ENCODE measurements at places on chromosomes 2 and 18.
A peak's percentile ranks its signal among the peaks of the same experiment; 100 is the strongest.

DNA sequence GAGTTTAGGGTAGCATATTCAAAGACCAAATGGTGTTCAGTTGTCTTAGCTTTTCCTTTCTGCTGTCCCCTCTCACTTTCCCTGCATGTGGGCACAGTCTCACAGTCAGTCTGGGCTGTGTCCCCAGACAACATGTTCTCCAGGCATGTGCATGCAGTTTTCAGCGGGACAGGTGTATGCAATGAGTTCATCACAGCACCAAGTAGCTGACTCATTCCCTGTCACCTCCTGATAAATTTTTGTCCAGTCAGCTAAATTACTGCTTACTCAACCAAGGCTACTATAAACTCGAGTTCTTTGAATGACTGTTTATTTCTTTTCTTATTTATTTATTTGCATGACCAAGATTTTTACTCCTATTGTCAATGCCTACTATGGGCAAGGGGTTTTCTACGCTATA is 148.8 kb upstream of the CDH19 start:
- no peak for DNase-seq

GRCh38 chr2:20578895-20579825 is 71.7 kb downstream of the HS1BP3 start:
- peak; percentile 98 for DNase-seq

- DNase-seq, result no peak
Observed at GRCh38 chr2:44999540-44999939, 9.7 kb downstream of the SIX2 start.

DNA sequence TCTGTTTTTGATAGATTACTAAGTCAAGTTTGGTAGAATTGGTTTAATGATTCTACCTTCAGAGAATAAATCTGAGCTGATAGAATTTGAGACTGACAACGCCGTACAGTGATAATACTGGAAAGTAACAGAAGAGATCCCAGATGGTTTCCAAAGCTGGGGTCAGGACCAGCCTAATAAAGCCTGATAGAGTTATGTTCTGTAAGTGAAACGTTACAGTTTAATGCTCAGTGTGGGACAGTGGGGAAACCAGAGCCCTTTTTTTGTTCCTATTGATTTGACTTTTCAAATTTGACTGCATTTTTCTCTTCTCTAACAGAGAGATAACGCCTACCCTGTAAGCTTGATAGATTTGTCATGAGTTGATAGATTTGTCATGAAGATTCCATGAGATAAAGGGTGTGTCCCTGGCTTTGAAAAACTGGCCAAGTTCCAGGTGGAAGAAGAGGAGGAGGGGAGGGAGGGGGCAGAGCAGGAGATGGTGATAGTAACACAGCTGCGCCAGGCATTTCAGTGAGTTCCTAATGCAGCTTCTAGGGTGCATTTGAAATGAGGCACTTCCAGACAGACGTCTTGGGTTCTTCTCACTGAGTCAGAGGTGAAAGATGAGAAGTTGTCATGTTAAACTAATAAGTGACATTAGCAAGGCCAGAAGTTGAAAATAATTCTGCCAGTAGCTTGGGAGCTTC is 65.1 kb downstream of the CERS6 start:
- no peak for DNase-seq

DNA sequence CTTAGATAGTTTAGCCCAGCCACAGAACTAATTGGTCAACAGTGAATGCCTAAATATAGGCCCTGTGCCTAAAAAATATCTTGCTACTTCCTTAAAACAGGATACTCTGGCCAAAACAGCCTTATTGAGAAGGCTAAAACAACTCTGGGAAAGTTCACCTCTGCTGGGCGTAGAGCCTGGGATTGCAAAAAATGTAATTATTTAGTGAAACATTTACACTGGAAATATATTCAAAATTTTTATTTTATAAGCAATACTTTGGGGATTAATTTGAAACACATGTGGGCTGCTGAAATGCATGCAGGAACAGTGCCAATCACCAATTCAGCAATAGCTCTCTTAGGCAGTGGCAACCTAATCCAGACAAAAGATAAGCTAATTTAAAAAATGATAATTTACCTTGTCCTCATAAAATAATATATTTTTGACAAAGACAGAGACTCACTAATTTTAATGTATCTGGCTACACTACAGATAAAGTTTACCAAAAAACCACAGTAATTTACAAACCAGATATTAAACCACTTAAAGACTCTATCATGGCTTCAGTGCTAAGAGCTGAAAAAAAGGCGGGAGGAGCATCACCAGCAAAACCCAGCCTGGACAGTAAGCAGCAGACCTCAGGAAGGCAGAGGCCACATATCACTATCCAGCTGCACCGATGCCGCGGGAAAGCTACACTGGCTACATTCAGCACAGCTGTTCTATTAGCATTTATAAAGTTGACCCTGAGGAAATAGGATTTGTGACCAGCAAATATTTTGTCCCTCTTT is 18.5 kb downstream of the TRAK2 start:
- DNase-seq, result peak; percentile 9

DNA sequence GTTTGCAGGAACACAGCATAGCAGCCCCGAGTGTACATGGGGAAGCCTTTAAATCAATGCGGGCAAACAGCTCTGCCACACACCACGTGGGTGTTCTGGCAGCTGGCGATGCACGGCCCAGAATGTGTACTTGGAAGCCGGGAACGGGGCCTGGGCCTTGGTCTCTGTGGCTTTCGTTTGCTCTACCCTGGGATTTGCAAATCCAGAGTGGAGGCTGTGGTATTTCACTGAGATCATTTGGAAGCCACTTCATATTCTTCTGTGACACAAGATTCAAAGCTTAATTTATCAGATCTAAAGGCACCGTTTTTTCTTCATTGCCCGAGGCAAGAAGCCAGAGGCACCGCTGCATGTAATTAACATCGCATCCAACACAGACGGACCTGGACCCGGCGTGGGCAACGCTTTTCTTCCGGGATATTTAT is 246.3 kb upstream of the MYT1L start:
- DNase-seq, result no peak

DNA sequence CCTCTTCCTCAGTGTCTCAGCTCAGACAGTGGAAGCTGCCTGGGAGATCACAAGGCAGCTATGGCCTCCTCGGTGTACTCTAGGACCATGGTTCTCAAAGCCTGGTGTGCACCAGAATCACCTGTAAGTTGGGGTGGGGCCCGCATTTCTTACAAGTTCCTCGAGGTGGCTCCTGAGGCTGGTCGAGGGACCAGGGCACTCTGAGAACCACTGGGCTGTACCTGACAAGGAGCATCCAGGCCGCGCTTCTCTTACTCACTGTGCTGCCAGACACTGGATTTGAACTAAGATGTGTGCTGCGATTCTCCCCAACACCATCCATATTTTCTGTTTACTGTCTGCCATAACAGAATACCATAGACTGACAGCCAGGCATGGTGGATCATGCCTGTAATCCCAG is 59.5 kb downstream of the DIPK1C start:
- no peak for DNase-seq

GRCh38 chr2:150156415-150156814 is 331.1 kb downstream of the RND3 start:
- no peak for DNase-seq

GRCh38 chr2:133657591-133657990 is 89.3 kb upstream of the NCKAP5 start:
- DNase-seq, result peak; percentile 41

GRCh38 chr18:73479477-73479876 is 611.7 kb upstream of the NETO1 start:
- no peak for DNase-seq

GRCh38 chr18:8814206-8814605 is 108.8 kb downstream of the MTCL1 start:
- no peak for DNase-seq

DNA sequence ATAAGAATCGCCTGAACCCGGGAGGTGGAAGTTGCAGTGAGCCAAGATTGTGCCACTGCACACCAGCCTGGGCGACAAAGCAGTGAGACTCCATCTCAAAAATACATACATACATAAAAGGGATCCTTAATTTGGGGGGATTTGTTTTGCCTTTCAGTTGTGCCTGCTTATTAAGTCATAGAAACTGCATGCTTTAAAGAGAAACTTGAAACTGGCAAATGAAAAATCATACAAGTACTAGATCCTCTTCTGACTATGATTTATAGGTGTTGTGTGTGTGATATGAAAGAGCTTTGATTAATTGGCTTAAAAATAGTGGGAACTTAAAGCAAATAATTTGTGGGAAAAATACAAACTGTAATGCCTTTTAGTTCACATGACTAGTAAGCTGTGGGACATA is 963.7 kb downstream of the CNTNAP5 start:
- no peak for DNase-seq

DNA sequence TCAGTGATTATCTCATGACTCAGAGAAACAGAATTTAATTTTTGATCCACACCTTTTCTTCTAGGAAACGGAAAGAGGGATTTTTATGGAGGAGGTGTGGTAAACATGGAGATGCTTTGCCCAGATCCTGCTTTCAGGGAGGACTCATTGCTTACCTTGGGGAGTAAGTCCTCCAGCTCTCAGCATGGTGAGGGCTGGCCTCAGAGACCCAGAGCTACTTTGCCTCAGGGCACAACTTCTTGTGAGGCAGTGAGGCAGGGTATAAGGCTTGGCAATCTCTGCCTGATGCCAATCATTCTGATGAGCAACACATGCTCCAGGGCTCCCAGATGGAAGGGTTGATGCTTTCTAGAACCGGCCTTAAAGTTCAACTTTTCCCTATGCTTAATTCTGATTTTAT is 189.9 kb upstream of the DCC start:
- peak; percentile 4 for DNase-seq

DNA sequence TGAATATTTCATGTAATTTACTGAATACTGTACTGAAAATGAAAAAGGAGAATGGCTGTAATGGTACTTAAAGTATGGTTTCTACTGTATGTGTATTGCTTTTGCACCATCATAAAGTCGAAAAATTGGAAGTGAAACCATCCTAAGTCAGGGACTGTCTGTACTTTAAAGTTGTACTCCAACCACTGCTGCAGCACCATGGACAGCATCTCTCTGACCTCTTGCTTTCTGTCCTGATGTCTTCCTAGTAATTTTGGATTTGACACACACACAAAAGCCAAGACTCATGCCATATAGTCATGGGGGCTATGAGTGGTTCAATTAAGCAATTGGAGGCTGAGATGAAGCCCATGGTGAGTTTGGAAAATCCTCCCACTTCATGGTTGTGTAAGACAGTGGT is 256.3 kb upstream of the PKDCC start:
- no peak for DNase-seq

- no peak for DNase-seq
Observed at GRCh38 chr2:134399096-134399495, 145.2 kb downstream of the MGAT5 start.

DNA sequence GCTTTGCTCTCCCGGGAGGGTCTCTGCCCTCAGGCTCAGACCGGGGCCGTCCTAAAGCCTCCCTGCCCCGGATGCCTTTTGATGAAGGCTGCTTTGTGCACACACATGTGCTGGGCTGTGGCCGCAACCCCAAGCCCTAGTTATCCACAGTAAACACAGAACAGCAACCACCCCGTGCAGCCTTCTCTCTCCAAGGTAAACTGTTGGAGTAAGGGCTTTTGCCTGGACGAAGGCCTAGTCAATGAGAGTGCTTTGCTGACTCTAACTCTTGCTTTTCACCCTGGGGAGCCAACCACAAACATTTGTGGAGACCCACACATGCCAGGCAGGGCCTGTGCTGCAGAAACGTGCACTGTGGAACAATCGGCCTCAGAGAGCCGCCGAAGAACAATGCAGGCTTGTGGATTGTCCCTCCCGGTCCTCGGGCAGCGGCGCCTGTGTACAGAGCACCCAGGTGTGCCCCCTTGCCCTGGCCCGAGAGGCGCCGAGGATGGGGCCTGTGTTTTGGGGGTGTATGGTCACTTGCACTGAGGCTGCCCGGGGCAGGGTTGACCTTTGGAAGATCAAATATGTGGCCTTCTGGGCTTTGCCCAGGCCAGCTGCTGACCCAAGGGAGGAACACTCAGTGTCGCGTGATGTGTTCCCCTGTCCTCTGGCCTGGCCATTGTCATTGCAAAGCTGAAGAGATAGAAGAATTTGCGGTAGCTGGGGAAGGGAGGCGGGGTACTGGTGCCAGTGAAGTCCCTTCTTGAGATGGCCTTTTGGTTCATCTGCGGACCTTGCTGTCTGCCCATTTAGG is 37.0 kb downstream of the CTIF start:
- no peak for DNase-seq

DNA sequence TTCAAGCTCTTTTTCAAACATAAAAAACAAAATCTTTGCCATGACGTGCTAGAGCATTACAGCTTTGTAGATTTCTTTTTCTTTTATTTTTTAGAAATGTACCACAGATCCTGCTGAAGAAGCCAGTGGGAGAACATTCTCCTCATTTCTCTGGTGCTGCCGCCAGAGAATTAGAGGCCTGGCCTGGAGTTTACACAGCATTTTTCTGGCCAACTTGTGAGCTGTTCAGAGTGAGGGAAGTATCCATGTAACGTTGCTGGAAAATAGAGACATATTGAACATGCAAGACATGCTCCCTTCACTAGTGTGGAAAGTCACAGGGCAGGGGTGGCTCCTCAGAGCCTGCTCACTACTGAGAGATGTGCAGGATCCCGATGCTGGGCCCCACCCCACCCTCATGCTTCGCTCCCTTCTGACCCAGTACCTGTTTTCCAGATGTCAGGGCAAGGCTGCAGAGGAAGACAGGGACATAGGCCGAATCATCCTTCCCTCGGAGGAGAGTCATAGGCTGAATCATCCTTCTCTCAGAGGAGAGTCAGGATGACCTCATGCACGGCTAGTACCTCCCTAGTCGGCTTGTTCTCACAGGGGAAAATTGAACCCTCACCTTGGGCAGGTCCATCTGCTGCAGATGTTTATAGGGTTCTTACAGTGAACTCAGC is 298.5 kb downstream of the INSIG2 start:
- DNase-seq, result no peak

- DNase-seq, result no peak
Observed at GRCh38 chr2:203126996-203127395, 111.8 kb upstream of the CYP20A1 start.

- DNase-seq, result peak; percentile 44
Observed at GRCh38 chr2:47174733-47175361, 19.7 kb upstream of the STPG4 start.

GRCh38 chr2:33476793-33477190 is 343 bp downstream of the RASGRP3 start:
- no peak for DNase-seq

- DNase-seq, result no peak
Observed at GRCh38 chr2:239193401-239193811, 207.4 kb downstream of the HDAC4 start.

Data from ELF-1 (cell line).